ENCODE measurements at places on chromosomes 2 and 18. TPM values are rescaled to one million over a fixed set of nuclear protein-coding genes. Genes with fewer than 3 reads are reported as not detected.

- H3K4me3 ChIP-seq: no peak overlapping the region
- H3K27me3 ChIP-seq: no peaks in the 10 kb centered on the region
- no peaks in the 10 kb centered on the region for H3K4me1 ChIP-seq
- no peak for DNase-seq
- no peak overlapping the region for H3K27ac ChIP-seq
Observed at GRCh38 chr2:6855860-6856547, 9.7 kb downstream of the CMPK2 start.

DNA sequence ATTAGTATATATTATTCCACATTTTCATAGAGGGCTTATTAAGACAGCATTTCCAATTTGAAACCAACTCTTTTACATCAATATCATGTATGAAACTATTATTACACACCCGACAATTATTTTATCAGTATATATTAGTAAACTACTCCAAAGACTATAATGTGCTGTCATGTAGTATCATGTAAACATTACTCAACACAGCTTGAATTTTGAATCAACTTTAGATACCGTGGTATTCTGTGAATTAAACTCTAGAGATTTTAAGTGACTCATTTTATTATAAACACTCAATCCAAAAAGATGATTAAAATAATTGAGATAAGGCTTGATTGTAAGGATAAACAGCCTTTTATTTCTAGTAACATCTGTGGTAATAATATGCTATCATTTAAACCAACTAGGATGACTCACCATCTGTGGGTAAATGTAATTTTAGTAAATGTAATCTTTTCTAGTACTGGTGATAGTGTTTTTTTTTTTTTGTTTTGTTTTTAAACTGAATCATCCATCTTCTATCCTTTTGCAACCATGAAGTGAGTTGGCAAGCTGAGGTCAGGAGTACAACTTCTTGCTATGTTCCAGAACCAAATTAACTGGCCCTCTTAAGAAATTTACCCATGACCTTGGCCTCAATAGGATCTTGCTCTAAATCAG is 144.3 kb upstream of the SMAD7 start:
- no peak for DNase-seq
- H3K27me3 ChIP-seq: no peaks in the 10 kb centered on the region
- no peaks in the 10 kb centered on the region for H3K36me3 ChIP-seq
- H3K4me1 ChIP-seq: no peaks in the 10 kb centered on the region
- H3K27ac ChIP-seq: no peak overlapping the region
- no peak overlapping the region for H3K4me3 ChIP-seq

DNA sequence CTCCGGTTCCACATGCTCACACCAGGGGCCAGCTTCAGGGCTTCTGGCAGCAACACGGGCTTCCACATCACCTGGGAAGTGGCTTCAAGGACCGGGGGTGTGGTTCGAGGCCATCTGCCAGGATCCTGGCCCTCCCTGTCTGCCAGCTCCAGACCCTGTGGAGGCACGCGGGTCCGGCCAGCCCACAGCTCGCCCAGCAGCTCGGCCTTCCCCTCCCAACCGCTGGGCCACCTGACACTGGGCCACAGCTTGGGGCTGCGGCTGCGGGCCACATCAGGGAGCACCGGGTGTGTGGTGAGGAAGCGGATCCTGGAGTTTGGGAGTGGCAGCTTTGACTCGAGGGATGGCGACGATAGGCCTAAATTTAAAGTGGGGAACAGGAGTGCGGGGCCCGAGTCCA is 7.0 kb downstream of the C2orf81 start:
- H3K4me3 ChIP-seq: no peak overlapping the region
- DNase-seq: no peak
- no peak overlapping the region for H3K27ac ChIP-seq
- H3K36me3 ChIP-seq: no peaks in the 10 kb centered on the region
- H3K27me3 ChIP-seq: no peaks in the 10 kb centered on the region

DNA sequence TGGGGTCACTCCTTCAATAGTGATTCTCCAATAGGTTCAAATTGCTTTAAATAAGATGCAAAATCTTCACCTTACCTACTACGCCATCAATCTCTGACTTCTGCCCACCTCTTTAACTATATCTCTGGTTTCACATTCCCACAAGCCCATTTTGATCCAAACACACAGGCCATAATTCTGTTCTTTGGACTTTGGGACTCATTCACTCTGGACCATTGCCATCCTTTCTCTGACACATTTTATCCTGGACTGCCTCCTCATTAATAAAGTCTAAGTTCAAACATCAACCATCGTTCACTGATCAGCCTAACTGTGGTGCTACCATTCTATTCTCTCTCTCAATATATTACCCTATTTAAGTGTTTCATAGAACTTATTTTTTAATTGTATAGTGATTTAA is 332.2 kb downstream of the GALNT13 start:
- no peaks in the 10 kb centered on the region for H3K4me1 ChIP-seq
- no peak overlapping the region for H3K4me3 ChIP-seq

DNA sequence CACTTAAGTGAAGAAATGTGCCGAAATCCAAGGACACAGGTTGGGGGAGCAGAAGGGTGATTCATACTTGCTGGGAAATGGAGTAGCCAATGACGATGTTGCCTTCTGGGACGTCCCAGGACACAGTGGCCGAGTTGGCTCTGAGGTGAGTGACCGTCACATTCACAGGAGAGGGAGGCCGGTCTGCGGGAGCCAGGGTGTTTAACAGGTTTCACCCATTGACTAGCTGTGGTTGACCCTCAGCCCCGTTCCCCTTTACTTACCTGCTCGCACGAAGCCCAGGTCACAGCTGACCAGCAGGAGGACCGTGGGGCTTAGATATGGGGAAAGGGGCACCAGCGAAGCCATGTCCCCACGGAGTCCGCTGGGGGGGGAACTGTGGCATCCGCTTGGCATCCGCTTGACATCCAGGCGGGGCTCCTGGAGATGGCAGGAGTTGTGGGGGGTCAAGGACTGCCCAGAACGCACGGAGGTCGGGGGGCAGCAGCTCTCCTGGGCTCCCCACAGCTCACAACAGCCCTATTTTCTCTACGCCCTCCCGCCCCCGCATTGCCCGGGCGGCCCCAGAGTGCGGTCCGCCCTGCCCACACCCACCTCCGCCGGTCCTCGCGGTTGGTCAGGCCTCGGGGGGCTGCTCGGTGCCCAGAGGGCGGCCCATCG is 586 bp downstream of the FNDC4 start:
- no peaks in the 10 kb centered on the region for H3K4me1 ChIP-seq
- no peak overlapping the region for H3K27ac ChIP-seq
- H3K27me3 ChIP-seq: no peaks in the 10 kb centered on the region
- peak; percentile 43 for DNase-seq
- peak overlapping the region; percentile 74 for H3K4me3 ChIP-seq
- peaks cover 10% of the 10 kb centered on the region for H3K36me3 ChIP-seq

GRCh38 chr2:206098471-206098870 is 12.5 kb upstream of the INO80D start:
- DNase-seq: no peak
- H3K4me3 ChIP-seq: no peak overlapping the region
- peaks cover 2% of the 10 kb centered on the region for H3K4me1 ChIP-seq
- no peak overlapping the region for H3K27ac ChIP-seq
- H3K36me3 ChIP-seq: no peaks in the 10 kb centered on the region

GRCh38 chr2:165280356-165280755 is 41.1 kb downstream of the SCN2A start:
- H3K4me1 ChIP-seq: no peaks in the 10 kb centered on the region
- no peak overlapping the region for H3K4me3 ChIP-seq
- no peaks in the 10 kb centered on the region for H3K27me3 ChIP-seq

- H3K4me3 ChIP-seq: peak overlapping the region; percentile 96
- no peaks in the 10 kb centered on the region for H3K27me3 ChIP-seq
- peaks cover 18% of the 10 kb centered on the region for H3K36me3 ChIP-seq
- H3K27ac ChIP-seq: no peak overlapping the region
- no peaks in the 10 kb centered on the region for H3K4me1 ChIP-seq
Observed at GRCh38 chr2:74471332-74472065, 981 bp downstream of the MRPL53 start.

DNA sequence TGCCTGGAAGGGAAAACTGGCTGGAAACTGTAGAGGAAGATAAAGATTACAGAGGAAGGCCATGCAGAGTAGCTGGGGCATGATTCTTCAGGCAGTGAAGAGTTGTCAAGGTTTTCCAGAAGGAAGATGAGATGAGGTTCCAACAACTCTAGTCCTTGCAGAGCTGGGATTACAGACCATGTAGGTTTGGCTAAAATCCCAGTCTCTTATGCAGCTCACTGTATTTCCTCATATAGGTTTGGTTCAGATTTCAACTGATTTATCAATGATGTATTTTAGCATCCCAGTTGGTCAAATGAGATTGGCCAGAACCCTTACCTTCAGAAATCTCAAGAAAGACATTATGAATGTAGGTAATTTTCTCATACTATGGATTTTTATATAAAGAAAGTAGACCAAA is 16.4 kb downstream of the FAP start:
- no peaks in the 10 kb centered on the region for H3K36me3 ChIP-seq
- H3K27ac ChIP-seq: no peak overlapping the region
- no peaks in the 10 kb centered on the region for H3K27me3 ChIP-seq
- H3K4me1 ChIP-seq: no peaks in the 10 kb centered on the region
- DNase-seq: no peak

DNA sequence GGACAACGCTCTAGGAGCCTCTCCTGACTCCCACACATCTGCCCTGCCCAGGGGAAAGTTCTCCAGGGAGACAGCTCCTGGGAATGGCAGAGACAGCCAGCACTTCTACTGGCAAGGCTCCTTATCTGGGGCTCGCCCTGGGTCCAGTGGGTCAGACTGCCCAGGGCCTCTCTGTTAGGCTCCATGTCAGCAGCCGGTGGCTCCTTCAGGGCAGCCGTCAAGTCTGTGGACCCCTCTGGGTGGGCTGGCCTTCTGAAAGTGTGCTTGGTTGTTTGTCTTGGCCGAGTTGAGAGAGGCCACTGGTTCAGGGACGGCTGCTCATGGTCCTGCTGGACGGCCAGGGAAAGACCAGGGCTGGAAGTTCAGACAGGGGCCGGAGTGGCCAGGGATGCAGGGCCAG is 65.6 kb downstream of the RPIA start:
- H3K27ac ChIP-seq: no peak overlapping the region
- H3K27me3 ChIP-seq: no peaks in the 10 kb centered on the region
- DNase-seq: no peak
- H3K36me3 ChIP-seq: peaks cover 28% of the 10 kb centered on the region
- 0 out of 2 replicates have a peak, but pooled peaks cover 3% of the 10 kb centered on the region for H3K4me1 ChIP-seq

DNA sequence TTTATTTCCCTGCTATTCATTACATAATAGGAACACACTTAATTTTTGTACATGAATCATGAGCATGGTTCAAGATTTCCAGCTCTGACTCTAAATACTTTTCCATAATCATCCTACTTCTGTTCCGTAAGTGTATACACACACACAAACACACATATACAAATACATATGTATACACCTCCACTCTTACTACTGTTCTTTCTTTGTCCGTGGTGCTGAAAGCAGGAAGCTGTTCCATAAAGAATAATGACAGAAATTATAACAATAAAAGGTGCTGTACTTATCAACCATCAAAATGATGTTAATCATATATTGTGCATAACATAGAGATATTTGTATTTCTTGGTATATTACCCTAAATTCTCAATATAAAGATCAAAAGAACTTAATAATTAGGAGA is 776.9 kb downstream of the DPP10 start:
- H3K36me3 ChIP-seq: no peaks in the 10 kb centered on the region
- no peak overlapping the region for H3K27ac ChIP-seq
- no peak overlapping the region for H3K4me3 ChIP-seq
- no peak for DNase-seq
- no peaks in the 10 kb centered on the region for H3K27me3 ChIP-seq
- H3K4me1 ChIP-seq: no peaks in the 10 kb centered on the region

GRCh38 chr2:14907014-14907612 is 274.6 kb downstream of the LRATD1 start:
- DNase-seq: peak; percentile 36
- H3K4me1 ChIP-seq: no peaks in the 10 kb centered on the region
- H3K36me3 ChIP-seq: no peaks in the 10 kb centered on the region
- H3K27ac ChIP-seq: no peak overlapping the region

DNA sequence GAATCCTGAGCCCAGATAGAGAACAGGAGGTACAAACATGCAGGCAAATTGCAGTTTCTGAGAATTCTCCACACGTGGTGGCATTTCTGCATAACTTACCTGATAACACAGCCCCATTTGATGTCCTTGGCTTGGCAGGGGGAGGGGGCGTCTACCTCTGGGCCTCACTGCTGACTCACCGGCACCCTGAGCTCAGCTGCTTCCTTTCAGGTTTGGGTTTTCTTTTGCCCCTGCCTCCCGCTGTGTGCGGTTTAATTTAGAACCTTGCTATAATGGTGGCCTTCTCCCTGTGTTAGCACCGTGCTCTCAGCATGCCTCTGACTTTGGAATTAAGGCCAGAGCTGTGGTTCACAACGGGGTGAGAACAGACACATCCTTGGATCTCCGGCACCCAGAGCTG is 4.4 kb downstream of the CTIF start:
- H3K4me3 ChIP-seq: 0 out of 3 replicates have a peak overlapping the region, but pooled peaks have one; percentile 8
- H3K36me3 ChIP-seq: no peaks in the 10 kb centered on the region
- peak overlapping the region; percentile 15 for H3K27ac ChIP-seq
- no peaks in the 10 kb centered on the region for H3K27me3 ChIP-seq
- peaks cover 31% of the 10 kb centered on the region for H3K4me1 ChIP-seq

DNA sequence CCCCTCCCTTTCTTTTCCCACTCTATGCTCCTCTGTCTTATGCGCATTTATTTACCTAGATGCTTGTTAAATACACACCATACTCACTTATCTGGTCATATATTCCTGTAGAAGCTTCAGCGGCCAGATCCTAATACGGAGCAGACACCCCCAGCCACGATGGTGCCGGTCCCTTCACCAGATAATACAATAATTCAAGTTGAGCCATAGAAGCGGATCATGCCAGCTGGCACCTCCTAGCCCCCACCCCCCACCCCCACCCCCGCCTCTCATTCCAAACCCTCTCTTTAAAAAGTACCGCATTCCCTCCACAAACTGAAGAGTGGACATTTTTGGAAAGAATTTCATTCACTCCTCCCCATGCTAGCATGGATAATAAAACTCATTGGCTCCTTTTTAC is 95.2 kb downstream of the BIN1 start:
- H3K4me1 ChIP-seq: no peaks in the 10 kb centered on the region
- H3K27me3 ChIP-seq: no peaks in the 10 kb centered on the region
- H3K36me3 ChIP-seq: no peaks in the 10 kb centered on the region
- H3K27ac ChIP-seq: no peak overlapping the region
- H3K4me3 ChIP-seq: no peak overlapping the region

DNA sequence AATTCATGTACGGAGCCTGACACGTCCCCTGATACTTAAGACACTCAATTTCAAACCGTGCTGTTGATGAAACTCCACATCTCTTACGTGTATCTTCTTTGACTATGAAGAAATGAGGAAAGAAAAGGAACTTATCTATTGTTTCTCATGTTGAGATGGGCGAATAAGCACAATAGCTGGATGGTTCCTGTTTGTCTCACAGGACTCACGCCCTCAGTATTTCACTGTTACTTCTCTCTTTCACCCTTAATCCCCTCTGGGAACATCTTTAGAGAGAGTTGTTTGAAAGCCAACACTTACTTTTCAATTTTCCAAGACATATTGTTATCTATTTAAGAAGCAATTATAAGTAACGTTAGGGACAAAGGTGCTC is 99.8 kb downstream of the COPS8 start:
- no peak for DNase-seq
- H3K4me3 ChIP-seq: no peak overlapping the region
- no peak overlapping the region for H3K27ac ChIP-seq
- no peaks in the 10 kb centered on the region for H3K4me1 ChIP-seq
- H3K36me3 ChIP-seq: no peaks in the 10 kb centered on the region

- H3K27ac ChIP-seq: no peak overlapping the region
- no peak for DNase-seq
- H3K4me3 ChIP-seq: no peak overlapping the region
Observed at GRCh38 chr2:120927265-120927628, 191.6 kb downstream of the GLI2 start.

SPHKAP gene
- total RNA-seq: not detected

CYP26B1 gene
- 0.22 TPM for total RNA-seq

LANCL1 gene
- total RNA-seq: 47.8 TPM

TEX44 gene
- not detected for total RNA-seq

TMEM163 gene
- 0.66 TPM for total RNA-seq

PTCD3 gene
- total RNA-seq: 180 TPM

AGXT gene
- not detected for total RNA-seq

KLHL30 gene
- total RNA-seq: not detected

LIPT1 gene
- 8.9 TPM for total RNA-seq

Measured in H9 (cell line).